Prostate gland (tissue), 2 donors: ENCODE measurements at places on chromosomes 16 and 17.

DNA sequence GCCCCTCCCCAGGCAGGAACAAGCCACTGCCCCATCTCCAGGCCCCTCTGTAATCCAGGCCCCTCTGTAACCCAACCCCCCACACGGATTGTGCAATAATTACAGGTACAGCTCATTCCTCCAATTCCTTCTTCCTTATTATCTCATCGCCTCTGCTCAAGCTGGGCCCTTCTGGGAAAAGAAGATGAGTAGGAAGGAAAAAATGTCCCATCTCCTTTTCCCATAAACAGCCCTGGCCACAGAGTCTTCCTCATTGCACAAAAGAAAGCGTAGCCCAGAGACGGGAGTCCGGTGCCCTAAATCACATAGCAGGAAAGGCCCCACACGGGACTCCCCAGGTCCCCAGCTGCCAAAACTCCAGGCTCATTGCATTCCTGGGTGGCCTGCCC lies 3.6 kb upstream of the LITAFD start:
- no peak for DNase-seq

DNA sequence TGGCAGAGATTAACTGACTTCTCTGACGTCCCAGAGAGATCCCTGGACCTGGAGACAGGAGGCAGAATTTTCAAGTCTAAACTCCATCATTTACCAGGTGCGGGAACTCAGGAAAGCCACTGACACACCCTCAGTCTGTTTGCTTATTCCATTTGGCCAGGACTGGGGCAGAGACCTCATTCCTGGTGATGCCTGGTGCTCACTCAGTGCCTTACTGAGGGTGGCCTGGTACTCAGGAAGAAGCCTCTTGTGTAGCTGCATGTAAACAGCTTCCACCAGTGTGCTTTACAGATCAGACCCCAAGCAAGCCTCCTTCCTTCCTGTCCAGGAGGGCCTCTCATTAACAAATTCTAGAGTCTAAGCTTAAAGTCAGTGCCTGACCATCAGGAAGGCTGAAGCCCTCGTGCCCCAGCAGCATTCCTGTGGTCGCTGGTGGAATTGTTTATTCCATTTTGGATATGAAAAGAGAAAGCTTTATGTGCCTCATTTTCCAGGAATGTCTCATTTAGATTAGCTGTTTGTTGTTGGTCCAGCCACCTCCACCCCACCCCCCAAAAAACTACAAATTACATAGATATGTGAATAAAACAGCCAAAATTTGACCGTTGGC lies 236.1 kb upstream of the CDH5 start:
- no peak for DNase-seq

DNA sequence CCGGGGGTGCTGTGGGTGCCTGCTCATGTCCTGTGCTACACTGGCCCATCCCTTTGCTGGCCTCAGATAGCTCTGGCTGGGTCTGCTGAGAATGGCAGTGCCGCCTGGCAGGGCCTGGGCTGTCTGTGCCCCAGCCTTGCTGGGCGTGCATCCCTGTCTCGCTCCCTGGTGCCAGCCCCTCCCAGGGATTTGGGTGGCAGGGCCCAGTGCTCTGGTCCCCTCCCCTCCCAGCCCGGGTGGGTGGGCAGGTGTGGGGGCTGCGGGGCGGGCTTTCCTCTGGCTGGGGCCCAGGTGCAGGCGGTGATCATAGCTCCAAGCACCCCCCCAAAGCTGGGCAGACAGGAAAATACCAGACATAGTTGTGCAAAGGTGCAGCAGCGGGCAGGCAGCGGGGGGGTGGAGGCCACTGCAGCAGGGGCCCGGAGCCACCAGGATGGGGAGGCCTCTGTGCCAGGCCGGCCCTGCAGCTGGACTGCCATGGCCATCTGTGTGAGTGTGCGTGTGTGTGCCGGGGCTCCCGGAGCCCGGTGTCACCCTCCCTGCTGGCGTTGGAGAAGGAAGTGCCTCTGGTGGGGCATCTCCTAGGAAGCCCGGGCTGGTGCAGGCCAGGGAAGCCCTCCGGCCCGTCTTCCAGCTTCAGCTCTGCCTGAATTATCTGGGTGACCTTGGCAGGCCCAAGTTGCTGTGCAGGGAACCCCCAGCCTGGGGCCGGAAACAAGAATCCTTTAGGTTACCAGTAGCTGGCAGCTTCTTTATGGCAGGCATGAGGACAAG lies 7.4 kb downstream of the GLIS2 start:
- DNase-seq: peak; percentile 48

GRCh38 chr17:8212312-8213180 lies 2.2 kb upstream of the AURKB start:
- no peak for DNase-seq

- peak; percentile 71 for DNase-seq
Observed at GRCh38 chr16:88784074-88784855, 755 bp downstream of the PIEZO1 start.

- DNase-seq: no peak
Observed at GRCh38 chr17:78166416-78166815, 2.0 kb upstream of the SYNGR2 start.

DNA sequence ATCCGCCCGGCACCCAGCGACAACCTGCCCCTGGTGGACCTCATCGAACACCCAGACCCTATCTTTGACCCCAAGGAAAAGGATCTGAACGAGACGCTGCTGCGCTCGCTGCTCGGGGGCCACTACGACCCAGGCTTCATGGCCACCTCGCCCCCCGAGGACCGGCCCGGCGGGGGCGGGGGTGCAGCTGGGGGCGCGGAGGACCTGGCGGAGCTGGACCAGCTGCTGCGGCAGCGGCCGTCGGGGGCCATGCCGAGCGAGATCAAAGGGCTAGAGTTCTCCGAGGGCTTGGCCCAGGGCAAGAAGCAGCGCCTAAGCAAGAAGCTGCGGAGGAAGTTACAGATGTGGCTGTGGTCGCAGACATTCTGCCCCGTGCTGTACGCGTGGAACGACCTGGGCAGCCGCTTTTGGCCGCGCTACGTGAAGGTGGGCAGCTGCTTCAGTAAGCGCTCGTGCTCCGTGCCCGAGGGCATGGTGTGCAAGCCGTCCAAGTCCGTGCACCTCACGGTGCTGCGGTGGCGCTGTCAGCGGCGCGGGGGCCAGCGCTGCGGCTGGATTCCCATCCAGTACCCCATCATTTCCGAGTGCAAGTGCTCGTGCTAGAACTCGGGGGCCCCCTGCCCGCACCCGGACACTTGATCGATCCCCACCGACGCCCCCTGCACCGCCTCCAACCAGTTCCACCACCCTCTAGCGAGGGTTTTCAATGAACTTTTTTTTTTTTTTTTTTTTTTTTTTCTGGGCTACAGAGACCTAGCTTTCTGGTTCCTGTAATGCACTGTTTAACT lies 1.0 kb downstream of the NOG start:
- no peak for DNase-seq

GRCh38 chr16:70495425-70496182 lies 27.8 kb downstream of the COG4 start:
- DNase-seq: no peak

- no peak for DNase-seq
Observed at GRCh38 chr17:40551879-40552768, 13.1 kb downstream of the CCR7 start.

GRCh38 chr16:83842756-83843507 lies 35.2 kb downstream of the HSBP1 start:
- no peak for DNase-seq

- no peak for DNase-seq
Observed at GRCh38 chr16:10598157-10598556, 17.8 kb upstream of the EMP2 start.

- DNase-seq: peak; percentile 92
Observed at GRCh38 chr17:81821603-81822311, 11.3 kb downstream of the MCRIP1 start.

- DNase-seq: peak; percentile 68
Observed at GRCh38 chr17:7886227-7887037, 2.2 kb upstream of the CHD3 start.

DNA sequence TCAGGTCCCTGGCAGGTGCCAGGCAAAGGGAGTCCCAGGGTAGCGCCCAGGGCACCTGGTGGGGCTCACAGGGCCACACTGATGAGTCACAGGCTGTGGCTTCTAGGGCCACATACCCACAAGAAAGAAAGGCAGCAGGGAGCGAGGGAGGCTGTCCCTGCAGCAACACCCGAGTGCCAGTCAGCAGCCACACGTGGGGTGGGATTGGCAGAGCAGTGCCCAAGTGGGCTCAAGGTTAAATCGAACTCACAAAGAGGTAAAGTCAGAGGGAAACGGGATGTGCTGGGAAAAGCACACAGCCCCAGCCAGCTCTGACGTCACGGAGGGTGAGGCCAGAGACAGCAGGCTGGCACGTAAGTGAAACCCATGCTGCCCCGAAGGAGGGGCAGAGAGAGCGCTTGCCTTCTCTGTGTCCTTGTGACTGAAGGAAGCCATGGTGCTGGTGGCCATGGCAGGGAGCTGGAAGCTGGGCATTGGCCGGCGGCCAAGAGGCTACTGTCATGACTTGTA lies 33.8 kb downstream of the FA2H start:
- peak; percentile 78 for DNase-seq

DNA sequence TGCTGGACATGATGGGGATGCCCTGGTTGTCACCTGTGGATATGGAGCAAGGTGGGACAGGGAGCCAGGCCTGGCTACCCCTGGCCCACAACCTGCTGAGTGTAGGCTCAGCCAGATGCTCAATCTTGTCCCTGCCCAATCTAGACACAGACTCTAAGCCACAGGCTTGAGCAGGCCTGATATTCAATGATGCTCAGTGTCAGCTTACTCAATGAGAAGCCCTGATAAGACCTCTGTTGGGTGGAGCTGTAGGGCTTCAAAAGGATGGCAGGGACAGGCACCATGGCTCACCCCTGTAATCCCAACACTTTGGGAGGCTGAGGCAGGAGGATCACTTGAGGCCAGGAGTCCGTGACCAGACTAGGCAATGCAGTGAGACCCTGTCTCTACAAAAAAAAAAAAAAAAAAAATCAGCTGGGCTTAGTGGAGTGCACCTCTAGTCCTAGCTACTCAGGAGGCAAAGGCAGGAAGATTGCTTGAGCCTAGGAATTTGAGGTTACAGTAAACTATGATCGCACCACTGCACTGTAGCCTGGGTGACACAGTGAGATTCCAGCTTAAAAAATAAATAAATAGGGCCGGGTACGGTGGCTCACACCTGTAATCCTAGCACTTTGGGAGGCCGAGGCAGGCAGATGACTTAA lies 3.4 kb downstream of the LCAT start:
- no peak for DNase-seq

DNA sequence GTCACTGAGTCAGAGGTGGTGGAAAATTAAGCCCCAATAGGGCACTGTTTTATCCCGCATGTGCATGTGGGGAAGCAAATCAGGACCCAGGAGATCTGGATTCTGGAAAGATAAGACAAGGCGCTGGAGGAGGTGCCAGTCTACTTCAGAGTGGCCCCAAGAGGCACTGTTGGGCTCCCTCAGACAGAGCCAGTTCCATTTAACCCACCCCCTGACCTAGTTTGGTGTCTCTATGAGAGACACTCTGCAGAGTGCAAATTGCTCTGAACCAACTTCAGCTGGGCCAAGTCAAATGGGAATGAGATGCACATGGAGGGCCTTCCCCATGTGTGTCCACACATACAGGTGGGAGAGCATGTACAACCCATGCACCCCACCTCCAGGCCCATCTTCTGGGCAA lies 71.1 kb upstream of the MED9 start:
- DNase-seq: no peak

DNA sequence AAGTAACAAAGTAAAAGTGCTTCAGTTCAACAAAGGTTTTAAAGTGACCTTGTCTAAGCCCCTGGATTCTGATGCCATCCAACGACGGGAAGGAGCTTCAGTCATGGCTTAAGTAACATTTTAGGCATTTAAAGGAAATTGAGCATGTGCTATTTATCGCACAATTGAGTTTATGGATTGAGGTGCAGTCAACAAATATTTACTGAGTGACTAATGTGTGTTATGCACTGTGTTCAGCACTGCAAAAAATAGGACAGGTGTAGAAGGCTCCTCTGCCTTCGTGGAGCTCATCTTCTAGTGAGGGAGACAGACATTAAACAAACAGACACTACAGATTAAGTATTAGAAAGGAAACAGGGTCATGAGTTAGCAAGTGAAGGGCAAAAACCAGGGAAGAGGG lies 12.5 kb downstream of the TMIGD1 start:
- DNase-seq: no peak

- DNase-seq: no peak
Observed at GRCh38 chr16:66473654-66474519, 46.8 kb downstream of the BEAN1 start.

DNA sequence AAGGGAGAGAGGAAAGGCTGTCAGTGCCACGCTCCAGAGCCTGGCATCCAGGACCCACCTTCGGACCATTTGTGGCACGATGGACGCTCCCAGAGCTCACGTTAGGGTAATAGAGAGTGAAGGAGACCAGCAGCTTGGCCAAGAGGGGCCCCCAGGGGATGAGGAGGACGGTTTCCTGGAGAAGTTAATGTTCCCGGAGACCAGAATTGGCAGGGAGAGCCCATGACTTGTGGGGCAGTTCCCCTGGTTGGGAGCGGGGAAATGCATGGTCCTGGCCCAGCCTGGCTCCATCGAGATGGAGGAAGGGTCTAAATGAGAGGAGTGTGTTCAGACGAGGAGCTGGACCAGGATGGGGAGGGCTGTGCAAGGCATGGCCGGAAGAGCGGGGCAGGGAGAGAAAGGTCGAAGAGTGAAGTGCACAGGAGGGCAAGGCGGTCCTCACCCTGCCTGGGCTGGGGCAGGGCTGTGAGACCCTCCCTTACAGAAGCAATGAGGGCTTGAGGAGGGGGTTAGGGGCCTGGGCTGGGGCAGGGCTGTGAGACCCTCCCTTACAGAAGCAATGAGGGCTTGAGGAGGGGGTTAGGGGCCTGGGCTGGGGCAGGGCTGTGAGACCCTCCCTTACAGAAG lies 2.9 kb upstream of the HIC1 start:
- no peak for DNase-seq

DNA sequence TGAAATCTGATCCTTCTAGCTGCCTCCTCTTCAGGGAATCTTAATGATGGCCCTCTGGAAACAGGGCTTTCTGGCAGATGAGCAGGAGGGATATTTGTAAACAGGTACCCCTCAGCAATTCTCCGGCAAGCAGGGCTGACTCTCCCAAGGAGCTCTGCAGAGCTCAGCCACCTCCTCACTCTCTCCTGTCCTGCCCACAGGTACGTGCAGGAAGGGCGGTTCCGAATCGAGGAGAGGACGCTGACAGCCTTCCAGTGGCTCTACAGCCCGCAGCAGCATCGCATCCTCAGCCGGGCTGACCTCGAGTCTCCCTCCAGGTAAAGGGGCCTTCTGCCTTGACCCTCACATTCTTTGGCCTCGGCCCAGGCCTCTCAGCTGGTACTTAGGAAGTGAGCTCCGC lies 20.7 kb upstream of the CCDC92B start:
- no peak for DNase-seq

- no peak for DNase-seq
Observed at GRCh38 chr17:19904412-19904811, 36.7 kb upstream of the ULK2 start.
